Choroid plexus epithelial cell (primary cell): ENCODE measurements at places on chromosomes 11 and 22.

DNA sequence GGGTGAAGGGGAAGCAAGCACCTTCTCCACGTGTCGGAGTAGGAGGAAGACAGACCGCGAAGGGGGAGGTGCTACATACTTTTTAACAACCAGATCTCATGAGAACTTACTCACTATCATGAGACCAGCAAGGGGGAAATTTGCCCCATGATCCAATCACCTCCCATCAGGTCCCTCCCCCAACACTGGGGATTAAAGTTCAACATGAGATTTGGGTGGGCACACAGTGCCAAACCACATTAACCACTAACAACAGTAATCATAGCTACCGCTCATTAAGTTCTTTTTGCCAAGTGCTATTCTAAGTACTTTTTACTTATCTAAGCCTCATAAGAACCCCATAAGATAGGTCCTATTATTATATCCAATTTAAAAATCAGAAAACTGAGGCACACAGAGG lies 450.5 kb upstream of the DDI1 start:
- no peak for DNase-seq

DNA sequence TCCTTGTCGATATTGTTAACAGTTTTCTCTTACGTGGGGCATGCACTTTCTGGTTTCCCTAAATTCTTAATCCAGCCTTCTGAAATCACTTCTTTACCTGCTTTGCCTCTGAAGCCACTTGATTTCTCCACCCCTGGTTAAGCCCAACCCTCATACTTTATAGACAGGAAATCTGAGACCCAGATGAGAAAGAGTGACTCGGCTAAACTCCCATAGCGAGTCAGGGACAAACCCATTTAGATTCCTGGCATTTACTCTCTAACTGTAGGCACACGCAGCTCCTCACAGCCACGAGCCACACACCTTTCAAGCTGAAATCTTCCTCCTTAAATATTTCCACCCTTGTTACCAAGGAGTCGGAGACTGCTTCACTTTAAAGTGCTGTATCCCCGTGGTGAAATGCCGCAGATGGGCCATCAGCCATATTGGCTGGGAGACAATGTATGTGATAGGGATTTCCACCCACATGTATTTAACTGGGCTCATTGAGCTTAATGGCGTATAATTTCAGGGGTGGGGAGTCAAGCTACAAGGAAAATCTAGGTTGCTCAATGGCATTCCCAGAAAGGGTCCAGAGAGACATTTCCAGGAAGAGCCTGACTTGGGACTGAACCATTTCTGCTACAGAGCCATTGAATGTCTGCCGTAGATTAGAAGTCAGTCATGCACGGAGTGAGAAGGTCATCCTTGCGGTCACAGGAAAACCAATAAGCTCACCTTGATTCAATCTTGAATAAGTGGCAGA lies 49.9 kb upstream of the GRK3 start:
- no peak for DNase-seq

GRCh38 chr11:92376146-92376599 lies 151.6 kb downstream of the FAT3 start:
- peak; percentile 84 for DNase-seq

- DNase-seq: peak; percentile 73
Observed at GRCh38 chr22:40525250-40525884, 111.2 kb downstream of the MRTFA start.

- DNase-seq: no peak
Observed at GRCh38 chr11:13224324-13224723, 53.3 kb upstream of the BMAL1 start.

GRCh38 chr22:37983860-37984791 lies at the start of gene SOX10:
TSS of gene SOX10 (minus strand) at chr22:37984555. CDS start at chr22:37983784, 771 bp downstream.
- DNase-seq: no peak
